ENCODE measurements at places on chromosomes 16 and 17.
A peak's percentile ranks its signal among the peaks of the same experiment; 100 is the strongest.

DNA sequence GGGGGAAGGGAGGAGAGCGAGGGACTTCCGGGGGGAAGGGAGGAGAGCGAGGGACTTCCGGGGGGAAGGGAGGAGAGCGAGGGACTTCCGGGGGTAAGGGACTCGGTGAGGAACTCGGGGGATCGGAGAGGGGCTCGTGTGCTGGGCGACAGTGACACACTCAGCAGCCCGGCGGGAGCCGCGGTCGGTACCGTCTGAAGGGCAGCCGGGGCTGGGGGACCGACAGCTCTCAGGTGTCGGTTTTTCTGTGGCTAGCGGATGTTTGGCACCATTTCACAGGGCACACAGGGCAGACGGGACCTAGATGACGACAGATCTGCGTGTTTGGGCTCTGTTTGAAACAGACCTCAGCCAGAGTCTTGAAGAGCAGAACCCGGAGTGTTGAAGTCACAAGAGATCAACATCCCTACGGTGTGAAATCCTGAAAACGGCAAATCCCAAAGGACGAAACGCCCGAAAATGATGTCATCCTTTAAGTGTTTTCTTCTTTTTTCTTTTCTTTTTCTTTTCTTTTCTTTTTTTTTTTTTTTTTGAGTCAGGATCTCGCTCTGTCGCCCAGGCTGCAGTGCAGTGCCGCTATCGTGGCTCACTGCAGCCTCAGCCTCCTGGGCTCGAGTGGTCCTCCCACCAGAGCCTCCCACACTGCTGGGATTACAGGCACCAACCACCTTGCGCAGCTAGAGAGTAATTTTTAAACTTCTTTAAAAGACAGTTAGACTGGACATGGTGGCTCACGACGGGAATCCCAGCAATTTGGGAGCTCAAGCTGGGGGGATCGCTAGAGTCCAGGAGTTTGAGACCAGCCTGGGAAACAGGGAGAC is 23.9 kb downstream of the ZNF778 start:
- peak; percentile 84 for DNase-seq

GRCh38 chr16:502179-502943 is 25.2 kb upstream of the CAPN15 start:
- no peak for DNase-seq

DNA sequence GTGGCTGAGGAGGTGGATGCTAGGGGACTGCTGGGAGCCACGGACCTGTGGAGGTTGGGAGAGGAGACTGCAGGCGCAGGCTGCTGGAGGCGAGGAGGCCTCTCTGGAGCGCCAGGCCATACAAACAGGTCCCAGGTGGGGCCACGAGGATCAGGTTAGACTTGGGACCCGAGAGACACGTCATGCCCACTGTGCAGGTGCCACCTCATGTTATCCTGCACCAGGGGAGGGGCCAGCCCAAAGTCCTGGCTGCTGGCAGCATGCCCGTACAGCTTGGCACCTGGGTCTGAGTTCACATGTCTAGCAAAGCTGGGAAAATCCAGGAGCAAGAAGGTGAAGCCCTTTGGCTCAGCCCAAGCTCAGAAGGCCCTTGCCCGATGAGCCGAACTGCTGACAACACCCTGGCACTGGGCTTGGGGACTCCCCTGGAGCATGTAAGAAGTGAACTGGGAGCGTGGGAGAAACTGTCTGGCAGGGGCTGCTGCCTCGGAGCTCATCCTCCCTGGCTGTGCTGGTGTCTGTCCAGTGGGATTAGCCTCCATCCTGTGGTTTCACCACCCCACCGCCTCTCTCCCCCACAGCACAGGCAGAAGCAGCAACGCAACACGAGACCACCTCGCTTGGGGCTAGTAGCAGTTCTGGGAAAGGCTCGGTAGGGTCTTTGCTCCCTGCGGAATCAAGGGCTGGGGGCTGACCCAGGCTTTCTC is 5.3 kb downstream of the ARHGDIA start:
- no peak for DNase-seq

DNA sequence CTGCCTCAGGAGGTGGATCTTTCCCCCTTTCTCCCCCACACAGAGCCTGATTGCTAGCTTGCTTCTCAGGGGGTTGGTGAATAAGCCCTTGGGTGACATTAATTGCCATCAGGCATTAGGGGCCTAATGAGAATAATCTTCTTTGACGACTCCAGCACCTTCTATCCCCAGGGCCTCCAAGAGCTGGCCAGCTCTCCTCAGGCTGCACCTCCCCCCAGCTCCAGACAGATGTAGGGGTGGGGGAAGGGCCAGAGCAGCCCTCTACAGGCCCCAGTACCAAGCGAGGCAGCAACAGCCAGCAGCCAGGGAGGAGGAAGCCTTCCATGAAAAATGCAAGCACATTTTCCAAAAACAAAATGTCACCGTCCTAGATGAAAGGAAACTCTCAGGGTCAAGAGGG is 1.4 kb upstream of the TMEM132E start:
- DNase-seq, result no peak

GRCh38 chr17:69428252-69428980 is 13.9 kb downstream of the MAP2K6 start:
- DNase-seq, result no peak

GRCh38 chr16:12096157-12096777 is 119.7 kb downstream of the SNX29 start:
- no peak for DNase-seq

GRCh38 chr16:84460406-84461028 is 43.9 kb downstream of the MEAK7 start:
- DNase-seq, result no peak

DNA sequence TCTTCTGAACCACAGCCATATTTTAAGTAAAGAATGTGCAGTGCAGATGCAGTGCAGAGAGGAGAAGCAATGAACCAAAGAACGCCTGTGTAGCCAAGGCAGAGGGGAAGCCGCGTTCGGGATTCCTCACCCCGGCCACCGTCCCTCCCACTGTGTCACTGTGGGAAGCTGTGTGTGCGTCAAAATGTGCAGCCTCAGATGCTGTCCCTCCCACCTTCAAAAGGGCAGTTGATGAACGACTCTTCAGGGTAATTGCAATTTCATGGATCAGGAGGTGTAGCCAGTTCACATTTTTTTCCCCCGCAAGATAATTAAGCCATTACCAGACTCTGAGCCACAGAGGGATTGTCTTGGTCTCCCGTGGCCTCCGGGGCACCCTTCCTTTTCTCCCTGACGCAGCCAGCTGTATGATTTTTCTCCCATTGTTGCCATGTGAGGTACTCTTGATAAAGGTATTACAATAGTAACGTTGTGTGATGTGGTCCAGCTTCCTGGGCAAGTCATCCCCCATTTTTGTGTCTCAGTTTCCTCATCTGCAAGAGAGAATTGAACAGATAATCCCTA is 190.0 kb downstream of the FOXL1 start:
- no peak for DNase-seq

GRCh38 chr17:81252326-81252986 is 13.3 kb downstream of the NDUFAF8 start:
- DNase-seq, result peak; percentile 51

GRCh38 chr17:21381076-21381706 is 5.0 kb downstream of the KCNJ12 start:
- DNase-seq, result no peak

Data from cerebellar cortex (tissue), 1 donor.